Smooth muscle cell of the coronary artery (primary cell): ENCODE measurements at places on chromosomes 5 and 9. TPM values are rescaled to one million over a fixed set of nuclear protein-coding genes. Genes with fewer than 3 reads are reported as not detected.

Gene SAPCD2
- under 0.01 and 2.2 TPM in 2 replicates for total RNA-seq

Gene WDR70
- total RNA-seq = 25.9 and 26.9 TPM in 2 replicates

Gene TMEM167A
- total RNA-seq = 30.0 and 65.8 TPM in 2 replicates

Gene LCN2
- total RNA-seq = not detected in 2 replicates

Gene ADGRV1
- total RNA-seq = 0.08 and 0.59 TPM in 2 replicates

Gene SLC34A1
- total RNA-seq = not detected in 2 replicates

Gene FOXE1
- total RNA-seq = not detected in 2 replicates

Gene ANKRD33B
- total RNA-seq = 3.1 and 5.5 TPM in 2 replicates
